ENCODE measurements at places on chromosomes 6 and 20.

GRCh38 chr20:17622086-17622850 is 52.4 kb downstream of the DSTN start:
- no peak for DNase-seq

- no peak for DNase-seq
Observed at GRCh38 chr20:45095805-45096238, 5.1 kb downstream of the KCNS1 start.

- no peak for DNase-seq
Observed at GRCh38 chr20:407953-408842, at the start of gene RBCK1. Gene RBCK1 (plus strand): TSS chr20:408299. CDS start chr20:408758, 459 bp downstream.

- DNase-seq, result no peak
Observed at GRCh38 chr20:37823296-37823980, 79.5 kb upstream of the VSTM2L start.

DNA sequence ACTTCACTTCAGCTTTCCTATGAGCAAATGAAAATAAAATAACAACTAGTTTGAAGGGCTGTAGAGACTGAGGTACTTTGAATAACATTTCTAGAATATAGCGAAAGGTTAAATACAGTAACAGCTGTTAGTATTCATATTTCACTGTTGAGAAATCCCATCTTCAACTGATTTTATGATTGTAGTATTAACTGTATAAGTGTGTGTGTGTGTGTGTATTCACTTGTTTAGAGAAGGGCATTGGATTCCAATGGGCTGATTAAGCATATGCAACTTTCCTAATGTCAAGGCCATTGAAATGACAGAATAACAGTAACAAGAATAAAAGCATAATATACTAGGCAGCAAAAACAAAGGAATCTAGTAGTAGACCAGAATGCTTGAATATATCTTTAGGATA is 957.5 kb upstream of the EPHA7 start:
- DNase-seq, result no peak

DNA sequence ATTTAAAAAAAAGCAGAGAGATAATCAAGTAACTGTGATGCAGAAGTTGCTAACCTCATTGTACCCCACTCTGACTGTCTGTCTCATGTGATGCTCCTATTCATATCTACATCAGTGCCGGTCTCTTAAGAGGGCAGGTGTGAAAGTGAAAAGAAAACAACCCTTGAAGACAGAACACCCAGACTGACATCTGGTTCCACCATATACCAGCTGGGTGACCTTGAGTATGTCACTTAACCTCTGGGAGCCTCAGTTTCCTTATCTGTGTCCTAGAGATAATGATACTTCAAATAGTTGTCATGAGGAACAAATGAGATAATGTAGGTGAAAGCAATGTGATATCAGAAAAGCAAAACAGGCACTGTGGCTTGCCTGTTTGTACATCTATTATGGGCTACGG is 426.8 kb upstream of the SOX4 start:
- DNase-seq, result no peak

DNA sequence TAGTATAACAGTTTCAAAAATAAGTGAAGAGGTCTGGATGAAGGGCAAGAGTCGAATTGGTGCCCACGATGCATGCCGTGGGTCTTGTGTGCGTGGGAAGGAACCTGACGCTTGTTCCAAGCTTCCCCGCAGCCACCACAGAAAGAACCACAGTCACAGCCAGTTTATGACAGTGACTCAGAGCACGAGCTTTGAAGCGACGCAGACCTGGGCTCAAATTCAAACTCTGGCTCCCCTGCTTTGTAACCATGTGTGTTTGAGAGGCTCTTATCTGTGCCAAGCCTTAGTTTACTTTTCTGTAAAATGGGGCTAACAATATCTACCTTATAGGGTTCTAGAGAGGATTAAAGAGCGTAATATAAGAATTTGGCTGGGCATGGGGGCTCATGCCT is 65.5 kb downstream of the SYNJ2 start:
- no peak for DNase-seq

GRCh38 chr20:14337400-14338171 is at the start of gene FLRT3:
Gene FLRT3 (minus strand): TSS chr20:14337612. CDS start chr20:14327506, 10,106 bp downstream.
- DNase-seq, result peak; percentile 99

DNA sequence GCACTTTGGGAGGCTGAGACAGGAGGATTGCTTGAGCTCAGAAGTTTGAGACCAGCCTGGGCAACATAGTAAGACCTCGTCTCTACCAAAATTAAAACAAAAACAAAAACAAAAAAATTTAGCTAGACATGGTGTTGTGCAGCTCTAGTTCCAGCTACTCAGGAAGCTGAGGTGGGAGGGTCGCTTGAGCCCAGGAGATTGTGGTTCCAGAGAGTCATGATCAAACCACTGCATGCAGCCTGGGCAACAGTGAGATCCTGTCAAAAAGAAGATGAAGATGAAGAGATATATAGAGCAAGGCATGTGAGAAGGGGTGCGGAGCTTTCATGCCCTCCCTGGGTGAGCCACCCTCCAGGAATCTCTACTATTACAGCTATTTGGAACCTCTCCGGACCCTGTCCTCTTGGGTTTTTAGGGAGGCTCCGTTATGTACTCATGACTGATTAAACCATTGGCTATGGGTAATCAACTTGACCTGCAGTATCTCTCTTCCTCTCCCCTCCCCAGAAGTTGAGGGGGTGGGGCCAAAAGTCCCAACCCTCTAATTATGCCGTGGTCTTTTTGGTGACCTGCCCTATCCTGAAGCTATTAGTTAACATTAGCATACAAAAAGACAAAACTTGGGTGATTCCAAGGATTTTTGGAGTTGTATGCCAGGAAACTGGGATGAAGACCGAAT is 9.0 kb downstream of the POLH start:
- DNase-seq, result no peak

- no peak for DNase-seq
Observed at GRCh38 chr6:160293844-160294243, 35.2 kb upstream of the SLC22A2 start.

DNA sequence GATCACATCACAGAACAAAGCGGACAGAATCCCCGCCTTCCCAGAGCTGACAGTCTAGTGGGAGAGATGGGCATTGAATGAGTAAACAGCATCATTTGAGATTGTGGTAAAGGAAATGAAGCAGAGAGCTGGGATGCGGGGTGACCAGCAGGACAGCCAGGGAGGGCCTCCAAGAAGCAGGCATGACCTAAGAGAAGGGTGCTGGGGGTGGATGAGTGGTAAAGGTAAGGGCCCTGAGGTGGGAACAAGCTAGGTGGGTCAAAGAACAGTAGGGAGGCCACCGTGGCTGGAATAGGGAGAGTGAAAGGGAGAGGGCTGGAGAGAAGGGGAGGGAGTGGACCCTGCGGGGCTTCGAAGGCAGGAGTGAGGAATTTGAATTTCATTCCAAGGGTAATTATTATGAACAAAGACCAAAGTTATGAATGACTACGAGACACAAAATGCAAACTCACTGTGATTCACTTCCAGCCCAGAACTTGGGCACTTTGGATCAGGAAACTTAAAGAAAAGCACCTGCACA is 61.4 kb downstream of the CEBPB start:
- DNase-seq, result no peak

GRCh38 chr6:165186041-165186440 is 123.4 kb downstream of the C6orf118 start:
- no peak for DNase-seq

GRCh38 chr6:45965007-45965406 is 50.7 kb downstream of the CLIC5 start:
- DNase-seq, result peak; percentile 65
